Gastroesophageal sphincter (tissue), 4 donors: ENCODE measurements at places on chromosomes 2 and 18. TPM values are rescaled to one million over a fixed set of nuclear protein-coding genes. Genes with fewer than 3 reads are reported as not detected.
A peak's percentile ranks its signal among the peaks of the same experiment; 100 is the strongest.

DNA sequence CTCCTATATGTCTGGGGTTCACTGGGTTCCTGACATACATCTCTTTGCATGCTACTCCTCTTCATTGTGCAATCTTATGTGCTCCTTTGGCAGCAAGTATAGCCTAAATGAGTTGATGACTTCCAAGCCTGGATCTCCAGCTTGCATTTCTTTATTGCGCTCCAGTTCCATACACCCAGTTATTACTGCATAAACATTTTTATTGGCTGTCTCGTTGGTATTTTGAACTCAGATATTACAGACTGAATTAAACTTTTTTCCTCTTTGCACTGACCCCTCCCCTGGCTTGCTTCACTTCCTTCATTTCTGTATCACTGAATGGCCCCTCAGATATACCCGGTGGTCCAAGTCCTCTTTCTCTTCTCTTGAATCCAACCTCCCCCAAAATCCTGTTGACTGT is 219.2 kb downstream of the MC4R start:
- no peak for ATAC-seq

DNA sequence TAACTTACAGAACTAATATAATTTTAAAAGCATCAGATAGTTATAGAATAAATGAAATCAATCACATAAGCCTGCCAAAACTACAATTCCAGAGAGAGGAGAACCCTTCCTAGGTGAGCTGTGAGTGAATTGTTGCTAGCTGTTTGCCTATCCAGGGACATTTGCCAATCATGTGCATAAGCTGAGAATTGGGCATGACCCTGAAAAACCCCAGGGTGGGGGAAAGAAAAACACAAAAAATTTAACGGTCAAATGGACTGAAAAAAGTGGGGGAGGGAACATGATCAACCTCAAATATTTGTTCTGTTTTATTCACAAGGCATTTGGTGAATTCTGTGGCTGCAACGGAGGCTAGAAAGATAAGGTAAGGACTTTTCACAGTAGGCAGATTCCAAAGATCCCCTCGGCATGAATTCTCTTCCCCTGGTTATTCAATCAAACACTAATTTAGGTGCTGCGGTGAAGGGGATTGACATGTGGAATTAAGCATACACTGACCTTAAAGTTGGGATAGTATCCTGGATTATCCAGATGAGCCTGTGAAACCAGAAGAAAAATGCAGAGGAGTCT is 203.9 kb upstream of the RGPD4 start:
- no peak for ATAC-seq

DNA sequence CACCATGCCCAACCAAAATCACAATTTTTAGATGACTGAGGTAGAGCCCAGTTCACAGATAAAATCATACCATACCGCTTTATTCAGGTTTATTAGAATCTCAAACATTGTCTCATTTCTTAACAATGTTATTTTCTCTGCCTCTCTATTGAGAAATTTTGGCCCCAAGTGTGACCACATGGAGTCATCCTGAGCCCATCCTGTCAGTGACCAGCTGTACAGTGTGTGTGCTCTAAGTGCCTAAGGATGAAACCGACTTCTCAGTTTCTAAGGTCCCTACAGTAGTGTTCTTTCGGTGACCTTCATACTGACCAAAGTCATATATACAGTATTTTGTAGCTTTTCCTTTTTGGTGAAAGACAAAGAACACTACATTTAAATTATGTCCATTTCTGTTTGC is 123.7 kb upstream of the MSTN start:
- ATAC-seq: peak; percentile 65

- ATAC-seq: no peak
Observed at GRCh38 chr2:83850071-83850725, 608.9 kb downstream of the SUCLG1 start.

DNA sequence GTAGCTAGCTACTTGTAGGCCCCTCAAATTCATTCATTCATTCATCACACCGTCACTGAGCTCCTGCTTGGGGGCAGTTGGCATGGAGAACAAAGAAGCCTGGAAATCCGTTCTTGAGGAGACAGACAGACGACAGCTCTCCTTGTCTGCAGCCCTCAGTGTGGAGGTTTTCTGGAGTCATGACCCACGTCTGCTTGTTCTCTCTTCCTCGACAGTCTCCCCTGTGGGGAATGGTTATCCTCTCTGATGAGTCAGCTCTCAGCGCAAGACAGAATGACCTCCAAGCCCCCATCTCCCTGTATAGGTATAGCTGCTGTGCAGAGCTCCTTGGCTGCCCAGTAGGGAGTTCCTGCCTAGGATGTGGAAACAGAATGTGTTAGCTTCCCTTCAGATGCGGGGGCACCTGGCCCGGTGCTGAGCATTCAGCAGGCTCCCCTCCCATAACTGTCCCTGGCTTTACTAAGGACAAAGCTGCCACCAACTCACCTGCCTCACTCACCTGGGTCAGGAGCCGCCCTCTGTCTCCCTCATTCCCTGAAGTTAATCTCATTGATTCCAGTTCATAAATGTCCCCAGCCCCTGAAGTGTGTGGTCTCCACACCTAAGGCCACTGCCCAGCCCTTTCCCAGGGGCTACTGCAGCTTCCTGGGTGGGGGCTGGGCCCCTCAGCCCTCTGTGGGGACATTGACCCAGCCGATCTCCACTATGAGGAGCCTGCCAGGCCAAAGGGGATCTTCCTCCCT is 124.7 kb downstream of the ACKR3 start:
- no peak for ATAC-seq

DNA sequence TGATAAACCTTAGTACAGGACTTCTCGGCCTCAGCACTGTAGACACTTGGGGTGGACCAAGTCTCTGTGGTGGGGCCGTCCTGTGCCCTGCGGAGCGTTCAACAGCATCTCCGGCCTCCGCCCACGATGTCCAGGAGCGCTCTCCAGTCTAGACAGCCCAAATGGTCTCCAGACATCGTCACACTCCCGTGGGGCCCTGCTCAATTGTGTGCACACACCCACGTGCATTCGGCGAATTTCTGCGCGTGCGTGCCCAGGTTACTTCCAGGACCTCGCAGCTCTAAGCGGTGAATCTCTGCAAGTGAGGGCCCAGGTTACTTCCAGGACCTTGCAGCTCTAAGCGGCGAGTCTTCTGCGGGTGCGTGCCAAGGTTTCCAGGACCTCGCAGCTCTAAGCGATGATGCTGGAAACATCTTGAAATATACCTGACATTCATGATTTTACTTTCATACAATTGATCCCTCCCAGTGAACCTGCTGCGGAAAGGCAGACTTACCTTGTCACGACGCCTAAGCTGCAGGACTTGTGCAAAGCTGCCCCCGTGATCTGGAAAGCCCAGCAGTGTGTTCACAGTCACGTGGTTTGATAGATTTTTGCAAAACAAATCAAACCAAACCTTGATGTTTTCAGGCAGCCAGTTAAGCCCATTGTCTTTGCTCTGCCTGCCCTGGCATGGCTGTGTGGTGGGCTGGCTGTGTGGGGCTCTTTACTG is 16.1 kb upstream of the OTOS start:
- ATAC-seq: no peak

DNA sequence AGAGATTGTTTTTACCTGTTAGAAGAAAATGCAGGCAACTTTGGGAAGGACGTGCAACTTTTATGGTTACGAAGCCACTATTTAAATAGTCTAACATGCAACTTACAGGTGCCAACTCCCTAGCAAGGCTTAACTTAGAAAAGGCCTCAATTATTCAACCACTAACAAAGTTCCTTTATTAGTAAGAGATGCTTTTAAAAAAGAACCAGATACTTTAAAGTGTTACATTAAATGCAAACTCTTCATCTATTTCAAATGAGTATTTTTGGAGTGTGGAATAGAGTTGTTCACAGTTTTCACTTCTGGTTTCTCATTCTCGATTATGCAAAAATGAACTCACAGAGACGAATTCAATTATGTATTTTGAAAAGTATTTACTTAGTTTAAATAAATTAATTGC is 51.7 kb downstream of the PELI1 start:
- ATAC-seq: no peak

DNA sequence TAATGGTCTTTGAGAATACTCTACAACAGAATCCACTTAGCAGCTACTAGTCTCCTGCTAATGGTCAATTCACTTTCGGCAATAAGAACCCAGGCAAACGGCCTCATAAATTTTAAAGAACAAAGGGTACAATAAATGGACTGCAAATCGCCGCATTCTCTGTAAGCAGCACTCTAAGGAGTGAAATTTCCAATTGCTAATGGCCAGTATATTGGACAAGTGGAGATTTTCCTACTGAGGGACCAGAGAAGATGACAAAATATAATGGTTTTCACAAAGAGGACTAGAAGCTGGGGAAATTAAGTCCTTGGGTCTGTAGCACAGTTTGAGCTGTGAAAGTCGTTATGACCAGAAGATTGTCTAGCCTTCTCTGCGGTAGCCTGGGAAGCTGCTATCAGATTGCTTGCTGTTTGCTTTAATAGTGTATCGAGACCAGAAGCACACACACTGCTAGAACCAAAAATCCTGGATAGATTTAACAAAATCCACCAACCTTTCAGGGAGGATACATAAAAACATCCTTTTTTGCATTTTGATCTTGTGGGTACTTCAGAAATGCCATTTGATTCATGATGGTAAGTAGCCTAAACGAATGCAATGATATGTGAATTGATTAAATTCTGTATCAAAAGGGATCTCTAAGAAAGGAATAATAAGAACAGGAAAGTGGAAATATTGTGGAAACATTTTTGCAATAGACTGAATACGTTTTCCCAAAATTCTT is 53.6 kb upstream of the ATP8B1 start:
- no peak for ATAC-seq

DNA sequence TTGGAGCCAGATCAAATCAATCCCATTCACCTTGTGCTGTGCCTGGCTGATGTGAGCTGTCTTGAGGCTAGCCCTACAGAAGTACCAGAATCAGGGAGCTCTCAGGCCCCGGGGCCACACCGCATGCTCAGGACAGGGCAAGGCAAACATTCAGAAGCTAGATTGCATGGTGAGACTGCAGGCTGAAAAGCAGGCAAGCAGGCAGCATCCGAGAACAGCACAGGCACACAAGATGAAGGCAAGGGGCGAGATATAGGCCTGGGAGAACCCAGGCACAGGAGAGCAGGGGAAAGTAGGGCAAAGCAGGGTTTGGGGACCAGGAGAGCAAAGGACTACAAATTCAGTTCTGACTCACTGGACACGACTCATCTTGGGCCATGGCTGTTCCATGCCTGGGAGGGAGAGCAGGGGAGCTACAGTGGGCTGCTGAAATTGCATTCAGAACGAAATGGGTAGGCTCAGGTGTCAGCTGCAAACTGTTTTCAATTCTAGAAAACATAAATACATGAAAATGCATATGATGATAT is 59.6 kb downstream of the GALNT14 start:
- ATAC-seq: no peak

DNA sequence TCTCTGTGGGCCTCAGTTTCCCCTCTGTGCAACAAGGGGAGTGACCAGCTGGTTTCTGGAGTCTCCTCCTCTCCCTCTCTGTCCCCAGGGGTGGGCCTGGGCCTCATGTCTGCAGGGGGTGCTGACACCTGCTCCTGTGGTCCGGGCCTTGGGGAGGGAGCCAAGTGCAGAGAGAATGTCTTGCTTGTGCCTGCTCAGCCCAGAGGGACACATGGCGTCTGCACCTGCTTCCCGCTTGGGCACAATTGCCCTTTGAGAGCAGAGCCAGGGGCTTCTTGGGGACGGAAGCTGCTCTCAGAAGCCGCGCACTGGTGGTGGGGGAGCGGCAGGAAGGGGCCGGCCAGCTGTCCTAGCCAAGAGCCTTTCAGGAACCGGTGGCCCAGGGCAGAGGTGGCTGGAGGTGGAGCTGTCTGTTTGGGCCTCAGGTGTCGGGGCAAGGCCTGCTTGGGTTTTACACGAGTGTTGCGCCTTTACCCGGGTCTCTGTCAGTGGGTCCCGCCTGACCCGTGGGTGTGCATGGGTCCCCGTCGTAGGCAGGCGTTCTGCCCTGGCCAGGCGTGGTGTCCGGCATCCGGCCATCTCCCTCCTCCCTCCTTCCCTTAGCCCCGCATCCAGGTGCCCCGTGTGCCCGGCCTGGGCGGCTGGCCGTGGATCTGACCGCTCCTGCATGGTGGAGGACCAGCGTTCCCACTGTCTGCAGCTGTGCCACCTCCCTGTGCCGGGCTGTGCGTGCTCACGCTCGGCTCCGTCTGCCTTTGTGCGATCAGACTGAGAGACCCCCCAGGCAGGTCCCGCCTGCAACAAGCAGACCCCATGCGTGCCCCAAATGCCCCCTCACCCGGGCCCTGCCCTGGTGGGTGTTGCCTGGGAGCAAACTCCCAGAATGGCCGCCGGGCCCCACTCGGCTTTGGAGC is 4.0 kb downstream of the NEU4 start:
- ATAC-seq: no peak

- peak; percentile 50 for ATAC-seq
Observed at GRCh38 chr2:42770288-42771131, 6.6 kb upstream of the OXER1 start.

- ATAC-seq: no peak
Observed at GRCh38 chr18:49155857-49156256, 205.1 kb upstream of the SMAD7 start.

DNA sequence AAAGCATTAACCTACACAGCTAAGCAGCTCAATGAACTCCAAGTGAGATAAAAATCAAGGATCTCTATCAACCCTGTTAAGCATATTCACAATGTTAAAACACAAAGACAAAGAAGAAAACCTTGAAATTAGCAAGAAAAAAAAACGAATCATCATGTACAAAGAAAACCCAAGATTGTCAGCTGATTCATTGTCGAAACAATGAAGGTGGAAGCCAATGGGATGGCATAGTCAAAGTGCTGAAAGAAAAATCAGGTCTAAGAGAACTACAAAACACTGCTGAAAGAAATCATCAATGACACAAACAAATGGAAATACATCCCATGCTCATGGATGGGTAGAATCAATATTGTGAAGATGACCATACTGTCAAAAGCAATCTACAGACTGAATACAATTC is 32.5 kb downstream of the NMS start:
- ATAC-seq: no peak

- no peak for ATAC-seq
Observed at GRCh38 chr2:85680707-85681371, 12.8 kb upstream of the SFTPB start.

GRCh38 chr2:48589170-48589767 is 28.4 kb upstream of the GTF2A1L start:
- no peak for ATAC-seq

DNA sequence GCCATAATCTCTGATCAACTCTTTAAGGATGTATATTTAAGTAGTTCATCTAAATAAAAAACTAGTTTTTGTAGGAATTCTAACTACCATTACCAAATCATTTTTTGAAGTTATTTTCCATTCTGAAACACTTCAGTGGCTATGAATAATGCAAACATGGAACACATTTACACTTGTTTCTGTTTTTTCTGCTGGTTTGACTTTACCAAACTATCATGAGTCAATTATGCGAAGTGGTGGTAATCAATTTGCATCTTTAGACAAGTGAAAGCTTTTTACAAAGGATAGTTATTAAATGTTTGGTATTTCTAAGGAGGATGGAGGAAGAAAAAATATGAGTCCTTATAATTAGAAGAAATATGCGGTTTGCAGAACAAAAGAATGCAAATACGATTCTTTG is 202.0 kb upstream of the MMADHC start:
- ATAC-seq: no peak

Gene SNED1
- 29.9 TPM for total RNA-seq

Gene CCT4
- total RNA-seq: 95.6 TPM

Gene LCT
- not detected for total RNA-seq

Gene SAG
- total RNA-seq: not detected

Gene UPP2
- total RNA-seq: not detected

Gene SCYGR4
- total RNA-seq: not detected

Gene SCN3A
- 1.8 TPM for total RNA-seq

Gene RAB10
- total RNA-seq: 117 TPM

Gene LIPG
- 0.16 TPM for total RNA-seq
